ENCODE measurements at places on chromosomes 4 and X.

DNA sequence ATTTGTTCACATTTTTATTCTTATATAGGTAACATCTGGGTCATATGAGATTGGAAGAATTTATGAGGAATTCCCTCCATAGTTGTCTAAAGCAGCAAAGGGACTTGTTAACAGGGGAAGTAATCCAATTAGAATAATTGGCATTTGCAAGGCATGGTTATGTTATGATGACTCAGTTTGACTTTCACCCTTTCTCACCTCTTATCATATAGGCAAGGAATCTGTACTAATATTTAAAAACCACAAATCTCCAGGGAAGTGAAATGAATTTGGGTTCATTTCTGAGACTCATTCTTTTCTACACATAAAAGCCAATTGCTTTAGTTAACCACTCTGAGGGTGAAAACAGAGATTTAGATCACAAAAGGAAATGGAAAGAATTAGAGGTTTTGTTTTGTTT, 281.5 kb upstream of the DKK2 start:
- no peak for DNase-seq

DNA sequence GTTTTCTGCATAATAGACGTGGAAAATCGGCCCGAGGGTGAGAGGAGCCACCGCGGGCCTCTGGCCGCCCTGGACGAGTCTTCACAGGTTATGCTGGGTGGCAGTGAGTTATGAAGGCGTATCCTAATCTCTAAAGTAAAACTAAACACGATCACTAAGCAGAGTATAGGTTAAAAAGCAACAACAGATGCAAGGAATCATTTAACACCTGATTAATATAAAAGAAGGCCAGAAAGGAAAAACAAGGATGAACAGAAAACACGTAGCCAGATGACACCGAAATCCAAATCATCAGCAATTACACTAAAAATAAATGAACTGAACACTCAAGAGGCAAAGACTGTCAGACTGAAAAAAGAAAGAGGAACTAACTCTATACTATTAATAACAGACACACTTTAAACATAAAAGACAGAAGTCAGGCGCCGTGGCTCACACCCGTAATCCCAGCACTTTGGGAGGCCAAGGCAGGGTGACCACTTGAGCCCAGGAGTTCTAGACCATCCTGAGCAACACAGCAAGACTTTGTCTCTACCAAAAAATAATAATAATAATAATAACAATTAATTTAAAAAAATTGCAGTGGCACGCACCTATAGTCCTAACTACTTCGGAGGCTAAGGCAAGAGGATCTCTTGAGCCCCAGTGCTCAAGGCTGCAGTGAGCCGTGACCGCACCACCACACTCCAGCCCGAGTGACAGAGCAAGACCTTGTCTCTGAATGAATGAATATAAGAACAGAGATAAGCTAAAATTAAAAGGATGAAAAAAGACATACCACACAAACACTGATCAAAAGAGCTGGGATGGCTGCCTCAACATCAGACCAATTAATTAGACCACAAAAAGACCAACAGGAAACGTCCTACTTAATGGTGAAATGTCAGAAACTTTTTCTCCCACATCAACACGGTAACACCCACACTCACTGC, 30.0 kb downstream of the CTBP1 start:
- DNase-seq = no peak

DNA sequence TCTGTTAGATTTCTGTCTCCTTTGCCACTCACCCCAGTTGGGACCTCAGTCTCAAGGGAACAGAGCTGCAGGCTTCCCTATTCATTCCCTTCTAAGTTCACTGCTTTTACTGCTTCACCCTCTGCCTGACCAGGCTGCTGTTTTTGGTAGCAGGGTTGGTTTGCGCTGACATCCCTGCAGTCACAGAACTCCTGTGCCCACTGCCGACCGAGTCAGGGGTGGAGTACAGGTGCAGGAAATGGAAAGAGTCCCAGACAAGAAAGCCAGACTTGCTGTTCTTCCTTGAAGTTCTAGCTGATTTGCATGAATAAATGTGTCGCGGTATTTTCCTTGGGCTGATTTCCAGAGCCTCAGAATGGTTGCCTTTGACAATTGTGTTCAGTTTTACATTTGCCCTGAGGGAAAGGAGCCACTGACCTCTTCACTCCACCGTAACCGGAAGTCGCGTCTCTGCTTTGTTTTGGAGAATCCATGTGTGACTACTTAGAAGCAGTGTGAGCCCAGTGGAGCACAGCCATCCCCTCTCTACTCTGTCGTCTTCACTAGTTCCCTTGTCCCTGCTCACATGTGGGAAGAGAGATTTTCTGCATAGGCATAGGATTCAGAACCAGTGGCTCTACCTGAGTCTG, 84.8 kb downstream of the TNIP2 start:
- DNase-seq = no peak

DNA sequence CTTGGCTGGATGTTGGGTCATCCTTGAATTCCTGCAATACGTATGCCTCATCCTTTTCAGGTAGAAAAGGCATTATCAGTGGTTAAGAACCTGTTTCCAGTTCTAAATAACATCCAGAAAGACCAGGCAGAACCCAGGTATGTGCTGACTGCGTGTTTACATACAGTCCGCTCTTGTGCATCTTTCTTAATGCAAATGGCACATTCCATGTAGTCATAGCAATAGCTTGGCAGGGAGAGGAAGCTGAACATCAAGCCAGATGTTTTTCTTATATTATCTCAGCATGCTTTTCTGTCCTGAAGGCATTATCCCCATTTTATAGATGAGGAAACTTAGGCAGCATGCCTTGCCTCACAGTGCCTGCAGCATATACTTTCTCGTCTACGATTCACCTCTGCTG, 2.1 kb downstream of the DCLK2 start:
- DNase-seq = no peak

Measured in activated CD4-positive, CD25-positive, alpha-beta regulatory T cell treated with anti-CD3 and anti-CD28 coated beads, Interleukin-2, amount 50 U/mL, for 72 hours (primary cell).